ENCODE measurements at places on chromosomes 3 and 15.

DNA sequence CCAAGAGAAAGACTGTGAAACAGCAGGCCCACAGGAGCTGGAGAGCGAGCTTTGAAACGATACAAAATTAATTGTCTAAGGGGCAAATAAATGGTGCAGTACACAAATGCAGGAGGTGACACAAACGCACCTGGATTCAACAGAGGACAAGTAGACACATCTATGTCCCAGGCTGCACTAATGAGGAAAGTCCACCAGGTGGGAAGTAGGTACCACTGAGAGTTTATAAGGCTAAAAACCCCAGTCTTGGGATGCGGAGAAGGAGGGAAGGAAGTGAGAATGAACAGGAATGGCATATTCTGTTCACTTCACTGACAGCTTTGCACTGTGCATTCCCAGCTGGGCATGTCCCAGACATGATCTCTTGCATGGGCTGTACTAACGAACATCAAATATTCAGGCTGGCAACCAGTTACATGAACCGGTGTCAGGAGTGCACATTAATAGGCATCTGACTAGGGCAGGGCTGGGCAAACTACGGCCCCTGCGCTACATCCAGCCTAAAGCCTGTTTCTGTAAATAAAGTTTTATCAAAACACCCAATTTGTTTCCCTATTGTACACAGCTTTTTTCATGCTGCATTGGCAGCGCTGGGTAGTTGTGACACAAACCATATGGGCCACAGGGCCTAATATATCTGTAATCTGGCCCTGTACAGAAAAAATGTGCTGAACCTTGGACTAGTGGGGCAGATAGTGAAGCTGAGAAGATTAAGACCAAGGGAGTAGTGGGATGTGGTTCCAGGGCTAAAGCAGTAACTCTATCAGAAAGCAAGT, 107.0 kb downstream of the IGF2BP2 start:
- no peak for DNase-seq

DNA sequence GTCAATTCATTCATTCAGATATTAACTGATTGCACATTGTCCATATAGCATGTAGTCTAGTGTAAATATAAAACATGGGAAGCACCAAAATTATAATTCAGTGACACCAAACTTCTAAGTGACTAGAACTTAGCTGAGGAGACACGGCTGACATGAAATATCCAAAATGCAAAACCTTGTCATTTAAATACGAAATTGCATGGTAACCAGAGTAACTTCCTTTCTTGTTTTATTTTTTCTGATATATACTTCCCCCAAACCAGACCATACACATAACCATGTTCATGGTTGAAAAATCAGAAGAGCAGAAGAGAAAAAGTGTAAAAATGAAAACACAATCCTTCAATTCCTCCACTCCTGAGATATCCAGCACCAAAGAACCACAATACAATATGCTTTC, 38.0 kb downstream of the CBLB start:
- DNase-seq, result no peak

DNA sequence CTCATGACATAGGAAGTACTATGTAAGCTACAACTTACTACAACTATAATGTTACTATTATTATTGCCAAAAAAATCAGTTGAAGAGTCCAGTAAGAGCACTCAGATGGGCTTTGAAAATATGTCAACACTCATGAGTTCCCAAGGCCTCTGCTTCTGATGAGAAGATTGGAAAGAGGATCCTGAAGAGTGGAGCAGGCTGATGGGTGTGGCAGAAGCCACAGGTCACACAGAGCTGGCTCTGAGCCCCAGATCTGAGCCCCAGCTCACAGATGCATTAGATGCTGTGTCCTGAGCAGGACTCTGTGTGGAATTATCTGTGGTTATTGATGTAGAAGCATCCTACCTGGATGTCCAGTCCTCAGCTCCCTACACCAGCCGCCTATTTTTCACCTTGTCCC, 65.6 kb downstream of the SPSB4 start:
- DNase-seq, result no peak

DNA sequence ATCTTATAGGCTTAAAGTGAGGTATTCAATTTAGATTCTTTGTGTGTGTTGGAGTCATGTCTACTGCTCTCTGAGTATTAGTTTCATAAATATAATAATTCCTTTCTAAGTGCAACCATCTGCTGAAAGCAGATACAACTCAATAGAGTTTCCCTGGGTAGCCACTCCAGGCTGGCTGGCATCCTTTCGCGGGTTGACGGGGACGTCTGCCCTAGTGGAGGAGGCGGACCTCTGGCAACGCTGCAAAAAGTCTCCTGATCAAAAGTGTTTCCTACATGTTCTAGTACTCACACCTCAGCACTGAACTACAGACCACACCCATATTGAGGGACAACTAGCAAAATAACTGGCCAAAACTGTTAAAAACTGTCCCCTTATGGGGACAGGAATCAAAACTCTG, 2.5 kb downstream of the MOBP start:
- no peak for DNase-seq

DNA sequence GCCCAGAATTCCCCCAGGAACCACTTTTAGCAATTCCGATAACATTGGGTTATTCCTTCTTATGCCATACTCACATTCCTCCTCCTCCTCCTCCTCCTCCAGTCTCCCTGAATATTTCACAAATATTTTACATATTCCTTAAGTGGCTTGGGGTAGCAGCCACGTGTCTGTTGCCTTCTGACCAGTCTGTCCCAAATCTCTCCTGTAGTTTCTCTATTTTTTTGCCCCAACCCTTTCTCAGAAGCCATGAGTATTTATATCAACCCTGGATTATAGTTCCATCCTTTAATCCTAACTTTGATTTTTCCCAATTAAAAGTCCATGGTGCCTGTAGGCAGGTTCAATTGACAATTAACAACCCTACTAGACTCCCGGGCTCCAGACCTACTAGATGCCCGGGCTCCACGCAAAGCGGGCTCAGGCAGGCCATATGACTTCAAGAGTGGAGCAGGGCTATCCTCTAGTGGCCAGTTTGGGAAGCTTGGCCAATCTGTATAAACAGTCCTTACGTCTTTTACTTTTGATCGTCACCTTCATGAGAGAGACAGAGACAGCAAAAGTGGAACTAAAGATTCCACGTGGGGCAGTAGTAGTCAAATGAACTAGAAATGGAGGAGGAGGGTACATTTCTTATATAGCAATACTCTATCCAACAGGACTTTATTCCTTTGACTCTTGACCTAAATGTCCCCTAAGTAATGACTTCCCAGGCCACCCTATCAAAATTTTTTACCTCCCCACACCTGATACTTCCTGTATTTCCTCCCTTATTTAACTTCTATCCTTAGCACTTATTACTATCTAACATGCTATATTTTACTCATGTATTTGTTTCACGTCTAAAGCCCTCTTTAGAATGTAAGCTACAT, 69.7 kb downstream of the USF3 start:
- no peak for DNase-seq

GRCh38 chr15:77025941-77026411, 31.1 kb downstream of the PSTPIP1 start:
- DNase-seq, result peak; percentile 7

- no peak for DNase-seq
These were observed 42.3 kb upstream of the FXR1 start for GRCh38 chr3:180870008-180870699.

- no peak for DNase-seq
These were observed 52.8 kb downstream of the SEMA5B start for GRCh38 chr3:122974764-122975162.

DNA sequence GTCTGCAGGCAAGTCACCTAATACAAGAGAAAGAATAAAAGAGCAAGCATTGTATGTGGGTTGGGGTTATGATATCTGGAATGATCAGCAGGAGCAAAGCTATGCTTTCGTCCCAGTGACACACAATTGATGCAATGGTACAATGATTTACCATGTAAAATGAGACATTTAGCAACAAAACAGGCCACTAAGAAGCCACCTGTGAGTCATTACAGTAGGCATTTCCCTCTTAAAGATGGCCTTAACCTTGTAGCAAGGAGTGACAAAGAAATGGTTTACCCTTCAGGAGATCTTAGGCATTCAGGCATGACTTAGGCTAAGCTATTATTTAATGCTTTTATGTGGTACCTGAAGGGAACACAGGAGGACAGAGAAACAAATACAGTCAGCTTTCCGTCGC, 373.3 kb upstream of the RBMS3 start:
- DNase-seq, result no peak

DNA sequence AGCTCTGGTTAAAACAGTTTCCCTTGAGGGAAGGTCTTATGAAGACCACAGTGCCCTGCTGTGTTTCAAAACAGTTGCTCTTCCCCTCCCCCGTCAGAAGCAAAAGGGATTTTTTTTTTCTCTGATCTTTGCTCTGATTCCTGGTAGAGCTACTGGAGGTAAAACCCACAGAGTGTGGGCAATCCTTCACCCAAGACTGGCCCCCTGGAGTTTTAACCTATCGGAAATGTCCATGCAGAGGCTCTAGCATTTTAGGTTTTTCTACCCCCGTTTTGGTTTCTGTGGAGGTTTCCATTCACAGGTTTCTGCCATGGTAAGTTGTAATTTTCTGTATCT, 27.7 kb downstream of the GRM2 start:
- DNase-seq, result no peak

GRCh38 chr15:38576837-38577236, 12.2 kb upstream of the RASGRP1 start:
- no peak for DNase-seq

DNA sequence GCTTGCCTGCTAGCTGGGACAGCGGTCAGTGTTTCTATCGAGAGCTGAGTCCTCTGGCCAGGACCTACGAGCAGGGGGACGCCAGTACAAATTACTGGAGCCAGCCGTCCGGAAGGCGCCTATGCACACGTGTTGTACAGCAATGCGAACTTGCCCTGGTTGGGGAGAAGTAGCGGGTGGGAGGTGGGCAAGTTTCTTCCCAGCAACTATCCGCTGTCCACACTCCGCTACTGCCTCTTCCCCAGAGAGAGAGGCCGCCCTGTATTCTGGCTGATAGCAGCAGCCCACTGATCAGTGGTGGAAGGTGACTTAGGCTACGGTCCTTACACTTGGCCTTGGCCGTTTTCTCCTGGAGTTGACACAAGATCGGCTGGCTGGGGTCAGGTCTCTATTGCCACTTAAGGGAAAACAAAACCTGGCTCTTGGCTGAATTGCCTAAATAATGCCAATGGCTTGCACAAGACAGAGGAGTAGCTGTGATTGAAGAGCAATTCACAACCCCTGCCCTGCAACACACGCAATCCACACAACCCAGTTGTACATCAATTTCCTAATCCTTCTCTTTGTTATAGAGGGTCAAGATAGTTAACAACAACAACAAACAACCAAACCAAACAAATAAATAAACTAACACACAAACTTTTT, 12.8 kb upstream of the SHC4 start:
- no peak for DNase-seq

DNA sequence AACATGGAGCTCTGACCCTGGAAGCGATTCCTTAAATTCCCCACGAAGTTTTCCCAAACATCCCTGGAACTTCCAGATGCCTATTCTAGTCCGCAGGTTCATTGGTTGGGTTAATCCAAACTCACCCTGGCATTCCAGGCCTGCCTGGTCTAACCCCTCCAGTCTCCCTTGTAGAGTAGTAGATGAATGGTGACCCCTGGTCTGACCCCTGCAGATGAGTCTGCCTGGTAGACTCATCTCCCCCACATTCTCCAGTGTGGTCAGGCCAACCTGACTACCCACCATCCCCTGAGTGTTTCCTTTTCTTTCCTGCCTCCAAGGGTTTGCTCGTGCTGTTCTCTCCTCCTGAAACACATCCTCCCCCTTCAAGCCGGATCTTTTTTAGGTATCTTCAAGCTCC, 10.8 kb upstream of the HRH1 start:
- no peak for DNase-seq

DNA sequence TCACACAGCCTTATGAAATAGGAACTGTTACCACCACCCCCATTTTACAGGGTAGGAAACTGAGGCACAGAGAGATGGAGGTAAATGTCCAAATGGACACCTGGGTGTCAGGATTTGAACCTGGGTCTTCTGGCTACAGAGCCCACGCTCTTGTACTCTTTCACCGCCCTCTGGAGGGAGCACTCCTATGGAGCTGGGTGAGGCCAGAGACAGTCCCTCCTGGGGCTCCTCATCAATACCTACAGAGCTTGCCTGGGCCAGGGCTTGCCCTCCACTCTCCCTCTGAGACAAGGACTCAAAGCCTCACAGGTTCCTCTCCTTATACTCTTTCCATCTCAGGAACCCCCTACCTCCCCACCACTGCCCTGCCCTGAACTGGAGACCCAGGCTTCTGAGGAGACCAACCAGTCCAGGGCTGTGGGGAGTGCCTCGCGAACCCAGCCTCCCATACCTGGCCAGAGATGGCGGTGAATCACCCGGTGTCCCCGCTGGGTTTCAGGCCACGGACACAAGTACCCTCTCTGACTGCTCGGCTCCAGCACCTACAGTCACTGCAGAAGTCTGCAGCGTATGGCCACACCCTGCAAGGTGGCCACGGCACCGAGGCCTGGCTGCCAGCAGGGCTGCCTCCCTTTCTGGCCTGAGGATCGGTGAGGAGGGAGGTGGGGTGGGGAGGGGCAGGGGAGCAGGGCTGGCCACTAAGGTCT, 22.1 kb upstream of the ATP2B2 start:
- DNase-seq, result no peak

DNA sequence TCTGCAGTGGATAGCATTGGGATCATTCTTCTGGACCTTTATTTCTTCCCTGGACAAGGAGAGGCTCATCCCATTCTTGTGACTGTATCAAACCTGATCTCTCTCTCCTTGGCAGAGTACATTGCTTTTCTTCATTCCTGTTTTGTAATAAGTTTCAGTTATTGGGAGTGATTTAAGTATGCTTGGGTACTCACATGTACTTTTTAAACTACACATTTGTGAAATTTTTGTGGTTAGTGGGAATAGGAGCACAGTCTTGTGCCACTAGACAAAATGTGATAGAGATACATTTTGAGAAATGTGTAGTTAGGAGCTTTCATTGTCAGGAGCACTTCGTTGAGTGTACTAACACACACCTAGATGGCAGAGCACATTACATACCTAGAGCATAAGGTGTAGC, 262.6 kb downstream of the C3orf38 start:
- no peak for DNase-seq

- DNase-seq, result no peak
These were observed 44.5 kb upstream of the C3orf80 start for GRCh38 chr3:160180581-160181216.

GRCh38 chr15:94097552-94097951, 133.8 kb upstream of the MCTP2 start:
- no peak for DNase-seq

DNA sequence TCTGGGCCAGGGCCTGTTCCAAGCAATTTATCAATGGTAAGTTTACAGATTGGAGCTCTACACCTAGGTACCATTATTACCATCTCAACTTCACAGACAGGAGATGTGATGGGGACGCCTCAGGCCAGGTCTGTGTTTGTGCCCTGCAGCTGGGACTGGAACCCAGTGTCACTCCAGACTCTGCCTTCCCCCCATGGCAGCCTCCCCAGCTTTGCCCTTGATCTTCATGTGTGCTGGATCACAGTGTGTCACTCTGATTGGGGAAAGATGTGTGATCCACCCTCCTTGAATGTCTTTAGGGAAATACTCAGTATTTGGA, 59.6 kb downstream of the MGLL start:
- no peak for DNase-seq

DNA sequence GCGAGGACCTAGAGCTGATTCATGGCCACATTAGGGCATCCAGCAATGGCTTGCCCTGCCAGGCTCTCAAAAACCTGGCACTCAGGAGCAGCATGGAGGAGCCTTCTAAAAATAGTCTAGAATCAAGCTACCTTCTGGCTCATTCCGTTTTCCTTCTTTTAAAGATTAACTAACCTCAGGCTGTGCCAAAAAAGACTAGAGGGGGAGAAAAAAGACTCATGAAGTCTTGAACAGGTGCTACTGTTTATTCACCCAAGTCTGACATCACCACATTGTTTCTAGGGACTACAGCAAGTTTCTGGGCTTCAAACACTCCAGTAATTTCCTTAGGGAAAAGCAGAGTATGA, 125.8 kb downstream of the TNIK start:
- DNase-seq, result no peak

GRCh38 chr3:87422333-87422732, 145.9 kb upstream of the POU1F1 start:
- DNase-seq, result no peak
